Lung (tissue), 17 donors: ENCODE measurements at places on chromosomes 2 and 18.

DNA sequence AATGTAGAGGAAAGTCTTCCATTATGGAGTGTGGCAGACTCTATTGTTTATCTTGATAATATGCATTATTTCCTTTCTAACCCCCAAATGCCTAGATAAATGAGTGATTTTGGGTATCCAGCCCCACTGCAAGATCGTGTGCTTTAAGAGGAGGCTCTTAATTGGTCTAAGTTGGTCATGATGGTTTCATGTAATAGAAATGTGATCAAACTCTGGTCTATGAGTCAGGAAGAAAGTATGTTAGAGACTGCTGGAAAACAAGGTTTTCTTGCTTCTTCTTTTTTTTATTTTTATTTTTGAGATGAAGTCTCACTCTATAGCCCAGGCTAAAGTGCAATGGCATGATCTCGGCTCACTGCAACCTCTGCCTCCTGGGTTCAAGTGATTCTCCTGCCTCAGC lies 344.5 kb upstream of the TNP1 start:
- no peak for DNase-seq

DNA sequence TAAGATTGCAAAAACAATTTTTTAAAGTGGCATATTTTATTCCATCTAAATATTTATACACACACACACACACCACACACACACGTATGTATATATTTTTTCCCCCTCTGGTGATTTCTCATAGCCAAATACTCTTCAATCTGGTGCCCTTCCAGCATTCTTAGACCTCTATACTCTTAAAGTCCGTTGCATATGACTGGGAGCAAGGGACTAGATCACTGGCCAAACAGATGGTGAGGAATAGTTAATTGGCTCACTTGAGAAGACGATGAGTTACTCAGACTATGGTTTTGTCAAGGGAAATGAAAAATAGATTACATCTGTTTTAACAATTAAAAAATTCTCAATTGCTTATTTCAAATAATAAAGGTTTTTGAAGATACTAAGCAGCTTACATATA lies 512.5 kb upstream of the LRRTM4 start:
- DNase-seq = no peak

- DNase-seq = no peak
Measured at GRCh38 chr2:232518844-232519243, 1.3 kb upstream of the PRSS56 start.

DNA sequence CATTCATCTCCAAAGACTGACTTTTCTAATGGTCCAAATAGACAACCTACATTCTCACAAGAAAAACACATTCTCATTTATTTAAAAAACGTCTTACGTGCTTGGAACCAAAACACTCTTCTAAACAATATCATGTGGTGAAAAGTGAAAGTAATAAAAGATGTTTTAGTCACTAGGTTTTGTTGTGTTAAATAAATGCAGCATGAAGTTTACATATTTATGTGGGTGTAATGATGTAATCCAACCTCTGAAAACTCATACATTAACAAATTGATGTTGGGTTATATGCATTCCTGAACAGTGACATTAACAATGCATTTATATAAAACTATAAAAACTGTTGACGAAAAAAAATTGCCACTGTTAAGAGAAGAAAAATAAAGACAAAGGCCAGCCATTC lies 55.1 kb upstream of the ACVR2A start:
- DNase-seq = no peak

GRCh38 chr2:26644188-26644835 lies 3.1 kb upstream of the CIB4 start:
- DNase-seq = no peak

DNA sequence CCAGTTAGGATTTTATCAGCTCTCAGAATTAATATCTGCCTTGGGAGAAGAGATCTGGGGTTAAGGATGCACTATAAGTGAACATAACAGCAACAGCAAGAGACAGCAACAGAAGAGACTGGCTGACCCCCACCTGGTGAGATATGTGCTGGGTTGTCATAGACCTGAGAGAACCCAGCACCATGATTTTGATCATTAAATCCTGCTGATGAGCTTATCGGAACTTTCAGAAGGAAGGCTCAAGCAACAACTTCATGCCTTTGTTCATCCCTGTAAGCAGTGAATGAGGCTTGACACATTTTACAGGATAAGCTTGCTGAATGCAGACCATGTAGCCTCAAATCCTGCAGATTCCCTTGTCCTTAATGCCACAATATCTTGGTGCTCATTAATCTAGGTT lies 100.0 kb downstream of the POLE4 start:
- DNase-seq = no peak

- DNase-seq = no peak
Measured at GRCh38 chr2:3666613-3666975, 8.6 kb downstream of the ALLC start.

DNA sequence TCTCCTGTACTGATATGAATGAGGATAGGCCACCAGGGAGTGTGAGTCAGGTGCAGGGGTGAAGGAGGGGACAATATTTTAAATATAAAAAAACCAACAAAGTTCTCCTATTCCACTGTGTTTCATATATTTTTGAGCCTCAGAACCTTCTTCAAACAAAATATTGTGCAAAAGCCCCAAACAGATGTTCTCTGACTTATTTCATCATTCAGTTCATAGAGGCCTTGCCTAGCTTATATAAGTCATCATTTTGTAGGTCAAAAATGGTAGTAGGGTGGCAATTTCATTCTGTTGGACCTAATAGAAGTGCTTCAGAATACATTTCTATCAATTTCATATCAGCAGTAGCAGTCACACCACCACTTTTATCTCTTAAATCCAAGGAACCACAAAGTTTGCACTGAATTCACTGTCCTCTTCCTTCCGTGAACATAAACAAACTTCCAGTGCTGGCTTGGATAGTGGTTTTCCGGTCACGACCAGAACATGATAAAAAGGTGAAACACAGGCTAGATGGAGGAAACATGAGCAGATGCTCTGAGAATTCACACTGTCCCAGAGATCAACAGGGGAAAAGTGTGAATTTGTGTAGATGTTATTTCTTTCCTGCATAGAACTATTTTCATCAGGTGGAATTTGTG lies 99.1 kb downstream of the EN1 start:
- DNase-seq = no peak

DNA sequence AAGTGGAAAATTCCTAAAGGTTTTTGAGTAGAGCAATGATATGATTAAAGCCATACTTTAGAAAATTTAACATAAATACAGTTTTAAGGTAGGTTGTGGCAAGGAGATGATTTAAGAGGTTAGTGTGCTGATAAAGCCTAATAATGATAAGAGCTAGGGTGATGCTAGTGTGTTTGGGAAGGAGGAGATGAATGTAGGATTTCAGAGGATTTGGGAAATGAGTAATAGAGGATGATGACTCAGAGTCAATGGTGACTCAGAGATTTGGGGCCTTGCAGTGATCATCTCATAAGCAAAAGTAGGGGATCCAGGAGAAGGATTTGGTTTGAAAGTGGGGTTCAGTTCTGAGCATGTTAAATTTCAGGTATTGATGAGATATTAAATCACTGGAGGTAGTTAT lies 23.3 kb downstream of the STAMBP start:
- DNase-seq = no peak
